ENCODE measurements at places on chromosomes 5 and 9.

GRCh38 chr9:108383796-108384195, 472.0 kb downstream of the ACTL7B start:
- no peak for DNase-seq

GRCh38 chr5:149324641-149325040, 20.7 kb upstream of the GRPEL2 start:
- no peak for DNase-seq

DNA sequence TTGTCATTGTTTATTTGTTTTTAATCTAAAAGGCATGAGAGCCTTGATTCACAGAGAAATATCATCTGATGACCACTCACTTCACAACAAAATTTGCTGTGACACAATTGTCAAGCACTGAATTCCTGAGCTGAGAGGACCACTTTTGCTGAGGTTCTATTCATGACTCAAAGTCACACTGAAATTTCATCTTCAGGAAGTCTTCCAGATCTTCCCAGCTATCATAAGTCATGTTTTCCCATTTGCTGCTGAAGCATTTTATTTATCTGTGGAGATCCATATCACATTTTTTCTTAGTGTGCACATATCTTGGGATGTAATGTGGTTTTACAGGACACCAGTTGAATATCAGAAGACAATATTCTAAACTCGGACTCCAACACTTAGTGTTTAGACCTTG, 255.1 kb upstream of the TRIM32 start:
- DNase-seq: no peak

- no peak for DNase-seq
Measured at GRCh38 chr5:16679863-16680262, 63.1 kb upstream of the RETREG1 start.

DNA sequence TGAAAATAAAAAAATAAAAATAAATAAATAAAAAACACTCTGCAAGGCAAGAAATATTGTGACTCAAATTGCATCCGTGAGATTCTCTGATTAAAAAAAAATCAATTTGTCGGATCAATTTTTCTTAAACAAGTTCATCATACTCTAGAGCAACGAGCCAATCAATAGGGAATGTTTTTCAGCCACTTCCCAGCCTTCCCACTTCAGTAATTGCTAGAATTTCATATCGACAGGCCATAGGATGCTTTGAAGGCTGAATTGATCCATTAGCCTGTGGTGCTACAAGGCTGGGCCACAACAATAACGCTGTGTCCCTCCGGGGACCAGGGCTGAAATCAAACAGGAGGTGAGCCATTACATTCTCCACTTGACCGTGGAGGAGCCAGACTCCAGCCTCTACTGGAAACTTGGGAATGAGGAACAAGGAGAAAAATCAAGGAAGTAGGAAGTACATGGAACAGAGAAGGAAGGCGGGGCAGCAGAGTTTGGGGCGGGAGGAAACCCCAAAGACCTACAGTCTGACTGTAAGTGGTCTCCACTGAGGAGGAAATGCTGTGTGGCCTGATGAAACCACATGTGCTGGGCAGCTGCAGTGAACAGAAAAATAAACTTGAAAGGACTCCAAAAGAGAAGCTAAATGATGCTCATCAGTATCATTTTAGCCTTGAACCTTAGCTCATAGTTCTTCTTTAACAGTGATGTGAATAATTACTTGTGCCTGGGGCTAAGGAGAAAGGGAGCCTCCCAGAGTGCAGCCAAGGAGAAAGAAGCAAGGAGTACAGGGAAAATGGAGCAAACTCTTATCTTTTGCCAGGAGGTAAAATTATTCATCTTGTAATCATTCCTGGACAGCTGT, 308.6 kb downstream of the TLE1 start:
- no peak for DNase-seq

DNA sequence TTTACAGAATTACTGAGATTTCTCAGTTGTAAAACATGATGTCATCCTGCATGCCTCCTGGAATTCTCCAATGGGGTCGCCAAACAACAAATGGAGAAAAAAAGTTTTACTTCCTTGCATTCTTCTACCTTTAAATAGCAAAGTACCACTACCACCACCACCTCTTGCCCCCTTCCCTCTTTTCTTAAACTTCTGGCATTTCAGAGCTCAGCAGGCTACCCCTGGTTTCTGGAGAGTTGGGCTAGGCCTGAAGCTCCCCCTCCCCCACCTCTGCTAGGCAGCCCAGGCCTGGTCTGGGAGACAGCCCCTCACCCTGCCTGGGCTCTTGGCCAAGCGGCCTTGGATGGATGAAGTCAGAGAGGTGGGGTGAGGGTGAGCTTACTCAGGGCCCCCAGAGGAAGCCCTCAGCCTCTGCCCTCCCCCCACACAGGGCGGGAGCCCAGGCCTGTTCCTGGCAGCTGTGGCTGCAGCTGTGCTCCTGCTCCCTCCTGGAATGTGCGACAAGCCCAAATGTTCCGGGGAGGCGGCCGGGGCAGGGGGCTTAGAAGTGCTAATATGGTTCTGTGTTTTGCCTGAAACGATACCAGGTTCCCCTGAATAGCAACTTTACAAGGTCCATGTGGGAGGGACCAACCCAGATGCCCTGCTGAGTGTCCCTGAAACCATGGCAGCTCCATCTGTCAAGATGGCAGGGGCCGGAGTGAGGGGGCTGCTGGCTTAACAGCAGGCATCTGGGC, 6.0 kb upstream of the CCIN start:
- DNase-seq: peak; percentile 97

- peak; percentile 32 for DNase-seq
Measured at GRCh38 chr5:31638345-31638744, 586 bp upstream of the PDZD2 start.

- no peak for DNase-seq
Measured at GRCh38 chr5:75199946-75200345, 36.7 kb downstream of the ANKRD31 start.

- DNase-seq: no peak
Measured at GRCh38 chr5:142621227-142621626, 64.7 kb downstream of the FGF1 start.

- no peak for DNase-seq
Measured at GRCh38 chr5:163585206-163585605, 79.8 kb downstream of the MAT2B start.

DNA sequence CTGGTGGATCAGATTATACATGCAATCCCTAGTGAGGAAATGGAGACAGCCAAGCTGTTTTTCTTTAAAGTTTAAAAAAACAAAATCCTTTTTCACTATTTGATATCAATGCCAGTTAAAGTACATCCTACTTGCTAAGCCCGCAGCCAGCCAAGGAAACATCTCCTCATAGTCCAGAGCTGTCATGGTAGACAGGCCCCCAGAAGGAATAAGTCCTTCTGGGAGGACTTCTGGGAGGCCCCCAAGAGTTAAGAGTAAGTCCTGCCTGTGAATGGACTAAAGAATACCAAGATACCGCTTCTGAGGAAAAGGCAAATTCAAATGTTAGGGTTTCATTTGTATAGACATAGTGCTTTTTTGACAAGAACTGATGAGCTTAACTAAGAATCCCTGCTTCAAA, 38.3 kb downstream of the MOCS2 start:
- DNase-seq: no peak

- no peak for DNase-seq
Measured at GRCh38 chr9:132645711-132646110, 24.1 kb downstream of the DDX31 start.

DNA sequence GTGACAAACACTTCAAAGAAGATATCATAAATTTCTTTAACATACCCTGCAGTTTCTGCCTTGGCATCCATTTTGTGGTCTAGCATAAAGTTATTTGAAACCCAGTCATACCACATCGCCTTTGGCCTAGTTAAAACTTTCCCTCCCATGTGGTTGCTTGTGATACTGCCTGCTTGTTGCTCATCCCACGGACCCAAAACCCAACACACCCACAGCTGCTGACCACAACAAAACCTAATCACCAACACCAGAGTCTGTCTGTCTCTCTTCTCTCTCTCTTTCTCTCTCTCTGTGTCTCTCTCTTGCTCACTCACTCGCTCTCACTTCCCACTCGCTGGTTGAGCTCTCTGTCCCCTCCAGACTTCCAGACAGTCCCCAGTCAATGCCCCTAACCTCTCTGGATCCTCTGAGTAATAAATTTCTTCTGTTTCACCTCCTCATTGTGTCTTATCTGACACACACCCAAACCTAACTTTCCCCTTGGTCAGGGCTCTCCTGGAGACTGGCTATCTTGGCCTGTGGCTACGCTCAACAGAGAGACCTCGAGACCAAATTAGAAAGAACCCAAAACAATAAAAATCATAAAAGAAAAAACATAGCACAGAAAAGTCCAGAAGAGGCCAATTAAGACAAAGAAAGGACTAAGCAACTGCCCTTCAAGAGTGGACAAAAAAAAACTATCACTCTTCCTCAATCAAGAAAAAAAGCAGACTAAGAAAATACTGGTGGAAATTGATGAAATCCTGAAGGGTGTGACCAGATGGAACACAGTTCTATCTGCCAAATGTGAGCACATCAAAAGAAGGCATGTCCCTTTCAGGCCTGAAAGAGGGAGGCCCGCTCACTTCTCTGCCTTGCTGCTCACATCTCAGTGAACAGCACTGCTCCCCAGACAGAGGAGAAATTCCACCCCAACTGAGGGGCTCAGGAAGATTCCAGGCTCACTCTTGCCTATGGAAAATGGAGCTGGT, 41.5 kb downstream of the TTLL11 start:
- no peak for DNase-seq

- no peak for DNase-seq
Measured at GRCh38 chr9:132946631-132947295, 2.3 kb upstream of the TSC1 start.

GRCh38 chr9:111945216-111945615, 48.6 kb downstream of the UGCG start:
- peak; percentile 56 for DNase-seq

GRCh38 chr9:71916834-71917534, 5.5 kb downstream of the C9orf85 start:
- no peak for DNase-seq

DNA sequence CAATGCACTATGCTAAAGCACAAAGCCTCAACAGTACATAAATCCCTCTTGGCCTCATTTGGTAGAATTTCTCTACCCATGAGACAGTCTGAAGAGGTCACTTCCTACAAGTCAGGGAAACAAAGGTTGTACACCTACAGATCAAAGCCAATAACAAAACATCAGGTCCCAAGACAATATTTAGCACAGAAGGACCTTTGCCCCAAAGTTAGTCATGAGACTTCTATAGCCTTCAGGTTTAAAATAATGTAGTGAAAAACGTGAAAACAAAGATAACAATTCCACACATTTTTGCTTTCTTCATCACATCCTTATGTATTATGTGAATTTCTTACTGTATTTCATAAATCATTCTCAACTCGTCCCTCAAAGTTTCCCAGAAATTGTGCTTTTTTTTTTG, 15.8 kb downstream of the AFF4 start:
- DNase-seq: no peak

- DNase-seq: peak; percentile 52
Measured at GRCh38 chr9:33924978-33925797, 108.2 kb downstream of the UBE2R2 start.
